ENCODE measurements at places on chromosomes 7 and 10.

- no peak for DNase-seq
Observed at GRCh38 chr10:133002685-133003084, 60.3 kb upstream of the CFAP46 start.

DNA sequence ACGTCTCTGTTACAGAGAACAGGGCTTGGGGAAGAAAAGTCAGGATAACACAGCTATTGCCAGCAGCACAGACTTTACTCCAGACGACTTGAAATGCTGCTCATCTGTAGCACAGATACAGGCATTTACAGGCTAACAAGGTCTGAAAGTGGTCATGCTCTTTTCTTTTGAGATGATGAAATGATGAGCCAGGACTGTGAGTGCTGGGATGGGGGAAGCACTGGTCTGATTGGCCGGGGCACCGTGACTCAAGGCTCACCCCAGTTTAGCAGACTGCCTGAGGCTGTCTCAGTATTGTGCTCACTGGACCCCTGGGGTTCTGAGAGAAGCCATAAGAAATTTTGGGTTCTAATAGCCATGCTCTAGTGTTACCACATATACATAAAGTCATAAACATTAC, 12.4 kb downstream of the SMKR1 start:
- no peak for DNase-seq

- no peak for DNase-seq
Observed at GRCh38 chr7:70052691-70053090, 454.4 kb downstream of the AUTS2 start.

DNA sequence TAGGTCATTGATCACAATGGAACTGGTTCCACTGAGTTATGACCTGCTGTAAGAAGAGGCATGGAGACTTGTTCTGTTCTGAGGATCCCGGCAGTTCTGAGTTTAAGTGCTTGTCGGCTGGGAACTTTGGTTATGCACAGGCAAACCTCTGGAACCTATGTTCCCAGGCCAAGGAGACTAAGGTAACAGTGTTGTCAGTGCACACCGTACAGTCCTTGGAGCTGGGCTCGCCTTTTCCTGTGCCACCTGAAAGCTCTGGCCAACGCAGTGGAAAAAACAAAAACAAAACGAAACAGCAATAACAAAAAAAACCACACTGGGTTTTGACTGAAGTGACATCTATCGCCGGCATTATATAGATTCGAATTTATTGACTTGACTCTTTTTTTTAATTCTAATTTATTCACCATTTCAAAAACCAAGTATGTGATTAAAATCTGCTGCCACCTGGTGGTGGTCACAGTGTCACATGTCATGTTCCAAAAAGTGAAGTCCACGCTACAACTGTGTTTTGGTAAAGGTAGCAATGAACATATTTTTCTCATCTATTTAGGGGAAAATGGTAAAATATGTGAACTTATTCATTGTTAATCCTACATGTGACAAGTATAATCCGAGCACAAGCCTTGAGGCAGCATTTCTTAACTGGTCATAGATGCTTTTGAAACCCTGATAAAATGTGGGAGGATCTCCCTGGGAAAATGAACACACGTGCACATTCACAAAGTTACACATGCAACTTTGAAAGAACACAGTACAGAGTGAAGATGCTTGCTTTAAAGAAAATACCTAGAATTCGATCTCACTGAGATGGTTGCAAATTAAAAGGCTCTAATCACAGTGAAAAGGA, 113.8 kb upstream of the PPP2R2D start:
- peak; percentile 7 for DNase-seq

DNA sequence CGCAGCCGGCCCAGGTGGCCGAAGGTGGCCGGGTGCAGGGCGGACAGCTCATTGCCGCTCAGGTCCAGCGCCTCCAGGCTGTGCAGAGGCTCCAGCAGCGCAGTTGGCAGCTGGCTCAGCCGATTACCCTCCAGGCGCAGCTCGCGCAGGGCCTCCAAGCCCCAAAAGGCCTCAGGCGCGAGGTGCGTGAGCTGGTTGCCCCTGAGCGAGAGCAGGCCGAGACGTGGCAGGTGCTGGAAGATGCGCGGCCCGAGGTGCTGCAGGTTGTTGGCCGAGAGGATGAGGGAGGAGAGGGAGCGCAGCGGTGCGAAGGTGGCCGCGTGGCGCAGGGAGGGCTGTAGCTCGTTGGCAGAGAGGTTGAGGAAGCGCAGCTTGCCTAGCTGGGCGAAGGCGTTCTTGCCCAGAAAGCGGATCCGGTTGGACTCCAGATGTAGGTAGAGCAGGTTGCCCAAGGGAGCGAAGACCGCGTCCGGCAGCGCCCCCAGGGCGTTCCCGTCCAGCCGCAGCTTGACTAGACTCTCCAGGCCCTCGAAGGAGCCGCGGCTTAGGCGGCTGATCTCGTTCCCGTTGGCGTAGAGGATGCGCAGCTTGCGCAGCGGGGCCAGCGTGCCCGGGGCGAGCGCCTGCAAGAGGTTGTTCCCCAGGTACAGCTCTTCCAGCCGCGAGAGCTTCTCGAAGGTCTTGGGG, 923 bp downstream of the TRIL start:
- peak; percentile 86 for DNase-seq

GRCh38 chr7:126460664-126461063, 792.1 kb downstream of the GRM8 start:
- no peak for DNase-seq

- DNase-seq, result peak; percentile 83
Observed at GRCh38 chr10:5666008-5666840, at the start of gene ASB13. Gene ASB13 (minus strand): TSS chr10:5666595. CDS start chr10:5666551, 44 bp downstream.

DNA sequence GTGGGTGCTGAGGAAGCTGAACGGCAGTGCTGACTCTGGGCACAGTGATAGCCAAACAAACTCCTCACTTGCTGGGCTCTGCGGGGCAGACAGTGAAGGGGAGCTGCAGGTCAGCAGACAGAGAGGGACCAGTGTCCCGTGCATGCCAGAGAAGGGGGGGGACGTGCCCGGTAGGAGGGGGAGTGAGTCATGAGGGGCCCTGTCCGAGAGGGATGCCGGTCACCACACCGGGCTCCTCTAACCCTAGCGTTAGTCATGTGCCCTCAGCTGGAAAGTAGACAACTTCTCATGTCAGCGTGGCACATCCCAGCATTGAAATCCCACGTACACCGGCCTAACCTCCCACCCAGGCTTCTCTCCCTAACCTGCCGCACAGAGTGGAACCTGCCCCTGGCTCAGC, 117.1 kb upstream of the DPP6 start:
- no peak for DNase-seq

- no peak for DNase-seq
Observed at GRCh38 chr10:72659694-72660093, 32.2 kb upstream of the MCU start.

GRCh38 chr10:11515596-11516430, 95.6 kb downstream of the USP6NL start:
- DNase-seq, result no peak

GRCh38 chr7:147941381-147941780, 649.2 kb upstream of the C7orf33 start:
- DNase-seq, result no peak
